GM03348 (cell line): ENCODE measurements at places on chromosomes 7 and 10.

DNA sequence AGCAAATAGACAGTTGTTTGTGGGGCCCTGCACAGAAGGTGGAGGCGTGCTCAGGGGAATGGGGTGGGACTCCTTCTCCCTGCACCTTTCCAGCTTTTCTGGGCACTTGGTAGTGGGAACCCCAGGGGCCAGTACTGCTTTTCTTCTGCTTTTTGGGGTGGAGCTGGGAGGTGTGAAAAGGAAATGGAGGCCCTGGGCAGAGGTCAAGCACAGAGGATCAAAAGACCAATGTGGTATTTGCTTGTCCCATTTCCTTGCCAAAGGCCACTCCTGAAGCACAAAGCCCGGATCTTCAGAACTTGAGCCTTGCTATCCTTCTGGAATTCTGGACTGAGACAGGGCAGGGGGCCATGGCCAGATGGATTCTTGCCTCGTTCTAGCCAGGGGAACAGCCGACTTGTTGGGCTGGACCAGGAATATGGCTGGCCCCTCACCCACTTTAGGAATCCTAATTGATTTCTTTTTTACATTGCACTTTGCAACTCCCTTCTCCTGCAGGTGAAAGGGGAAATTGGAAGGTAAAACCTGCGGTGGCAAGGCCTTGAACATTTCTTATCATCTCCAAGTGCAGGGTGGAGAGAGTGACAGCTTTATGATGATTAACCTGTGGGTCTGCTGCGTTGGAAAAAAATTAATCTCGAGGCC, 26.5 kb downstream of the ADRA2A start:
- no peak for DNase-seq

DNA sequence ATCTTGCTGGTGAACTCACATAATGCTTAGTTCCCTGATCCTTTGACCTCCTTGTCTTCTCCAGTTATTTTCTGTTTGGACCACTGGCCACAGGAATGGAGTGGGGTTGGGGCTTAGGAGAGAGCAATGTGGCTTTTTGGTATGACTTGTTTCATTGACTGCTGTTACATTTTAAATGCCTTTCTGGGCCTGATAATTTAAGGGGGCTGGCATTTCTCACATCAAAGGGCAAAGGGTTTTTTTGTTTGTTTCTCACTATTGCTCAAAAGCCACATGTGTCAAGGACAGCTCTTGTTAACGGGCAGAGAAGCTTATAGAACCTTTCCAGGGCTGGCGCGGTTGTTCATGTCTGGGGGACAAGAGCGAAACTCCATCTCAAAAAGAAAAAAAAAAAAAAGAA, 161.2 kb upstream of the TNRC18 start:
- DNase-seq = no peak

DNA sequence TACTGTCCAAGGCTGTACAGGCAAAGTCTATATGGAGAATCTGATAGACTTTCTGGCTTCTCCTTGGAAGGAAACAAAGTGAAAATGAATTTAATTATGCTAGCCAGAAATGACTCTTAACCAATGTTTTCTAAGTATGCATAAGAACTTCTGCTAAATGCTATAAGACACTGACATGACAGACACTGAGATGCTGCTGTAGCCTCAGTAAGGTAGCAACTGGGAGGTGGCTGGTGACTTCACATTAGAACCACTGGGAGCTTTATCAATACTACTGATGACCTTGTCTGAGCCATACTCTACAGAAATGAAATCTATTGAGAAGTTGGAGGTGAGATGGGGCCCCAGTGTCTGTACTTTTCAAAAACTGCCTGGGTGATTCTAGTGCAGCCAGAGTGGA, 188.6 kb downstream of the ZNF365 start:
- DNase-seq = no peak

GRCh38 chr10:90718182-90718581, 139.7 kb downstream of the HTR7 start:
- DNase-seq = peak; percentile 5

DNA sequence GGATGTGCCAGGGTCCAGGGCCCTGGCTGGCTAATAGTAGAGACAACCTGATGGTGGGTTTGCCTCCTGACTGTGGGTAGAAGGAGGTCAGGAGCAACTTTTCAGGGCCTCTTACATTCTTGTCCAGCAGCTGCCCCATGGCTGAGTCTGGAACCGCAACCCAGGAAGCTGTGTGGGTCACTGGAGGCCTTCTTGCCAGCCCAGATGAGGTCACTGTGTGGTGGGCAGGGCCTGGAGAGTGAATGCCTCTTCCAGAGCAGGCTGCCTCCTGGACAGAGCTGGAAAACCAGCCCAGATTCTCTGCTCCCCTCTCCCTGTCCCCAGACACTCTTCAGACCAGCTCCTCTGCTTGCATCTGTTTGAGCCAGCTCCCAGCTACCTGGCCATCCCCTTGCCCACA, 43.5 kb upstream of the LEP start:
- peak; percentile 73 for DNase-seq

- peak; percentile 5 for DNase-seq
Measured at GRCh38 chr10:110168601-110169481, 38.6 kb upstream of the MXI1 start.

DNA sequence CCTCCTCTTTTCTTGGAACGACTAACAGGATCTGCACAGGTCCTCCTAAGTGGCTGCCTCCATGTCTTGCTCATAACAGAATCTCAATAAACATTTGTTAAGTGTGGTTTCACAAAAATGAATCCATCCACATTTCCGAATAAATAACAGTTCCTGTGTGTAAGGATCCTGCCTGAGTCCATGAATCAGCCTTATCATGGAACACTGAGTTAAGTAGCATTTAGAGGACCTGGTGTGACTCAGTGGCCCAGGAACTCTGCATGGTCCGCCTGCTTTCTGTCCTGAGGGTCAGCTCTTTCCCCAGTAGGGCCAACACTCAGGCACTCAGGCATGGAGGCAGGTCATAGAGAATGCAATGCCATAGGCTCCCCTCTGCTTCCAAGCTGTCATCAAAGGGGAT, 15.8 kb upstream of the C10orf90 start:
- DNase-seq = no peak

- peak; percentile 48 for DNase-seq
Measured at GRCh38 chr7:26958834-26959233, 94.4 kb upstream of the SKAP2 start.

- no peak for DNase-seq
Measured at GRCh38 chr10:78121801-78122200, 88.1 kb downstream of the RPS24 start.

GRCh38 chr10:110724116-110724921, 80.2 kb downstream of the RBM20 start:
- DNase-seq = peak; percentile 37

- peak; percentile 91 for DNase-seq
Measured at GRCh38 chr7:27150568-27151340, 1.6 kb downstream of the HOXA3 start.

DNA sequence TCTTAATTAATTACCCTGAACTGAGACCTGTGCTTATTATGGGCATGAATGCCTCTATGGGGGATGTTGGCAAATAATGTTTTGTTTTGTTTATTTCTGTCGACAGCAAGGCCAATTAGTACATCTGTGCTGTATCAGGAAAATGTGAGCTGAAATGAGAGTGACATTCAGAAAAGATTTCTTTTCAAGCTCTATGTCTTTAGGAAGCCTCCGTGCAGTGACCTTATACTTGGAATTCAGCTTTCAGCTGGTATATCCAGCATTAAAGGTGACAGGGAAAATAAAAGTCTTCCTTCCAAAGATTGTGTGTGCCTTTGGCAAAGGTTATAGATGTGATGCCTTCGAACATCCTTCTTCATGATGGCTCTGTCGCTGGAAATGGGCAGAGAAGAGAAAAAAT, 1061.1 kb downstream of the SORCS3 start:
- DNase-seq = no peak
